IPS-NIHi11 (cell line): ENCODE measurements at places on chromosomes 12 and 14.

- DNase-seq = no peak
Observed at GRCh38 chr12:62931477-62931876, 3.5 kb downstream of the PPM1H start.

- DNase-seq = no peak
Observed at GRCh38 chr12:69642531-69642930, 31.8 kb upstream of the LRRC10 start.

DNA sequence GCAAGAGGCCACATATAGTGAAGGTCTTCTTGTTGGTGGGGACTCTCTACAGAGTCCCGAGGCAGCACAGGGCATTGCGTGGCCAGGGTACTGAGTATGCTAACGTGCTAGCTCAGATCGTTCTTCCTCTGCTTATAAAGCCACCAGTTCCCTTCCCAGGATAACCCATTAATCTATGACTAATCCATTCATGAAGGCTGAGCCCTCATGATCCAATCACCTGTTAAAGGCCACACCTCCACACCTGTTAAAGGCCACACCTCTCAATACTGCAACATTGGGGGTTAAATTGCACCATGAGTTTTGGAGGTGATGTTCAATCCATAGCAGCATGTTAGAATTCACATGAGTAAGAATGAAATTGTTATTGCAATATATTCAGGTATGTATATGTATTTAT lies 12.8 kb upstream of the YARS2 start:
- DNase-seq = no peak

GRCh38 chr14:101368629-101369028 lies 192.7 kb upstream of the DIO3 start:
- DNase-seq = no peak

DNA sequence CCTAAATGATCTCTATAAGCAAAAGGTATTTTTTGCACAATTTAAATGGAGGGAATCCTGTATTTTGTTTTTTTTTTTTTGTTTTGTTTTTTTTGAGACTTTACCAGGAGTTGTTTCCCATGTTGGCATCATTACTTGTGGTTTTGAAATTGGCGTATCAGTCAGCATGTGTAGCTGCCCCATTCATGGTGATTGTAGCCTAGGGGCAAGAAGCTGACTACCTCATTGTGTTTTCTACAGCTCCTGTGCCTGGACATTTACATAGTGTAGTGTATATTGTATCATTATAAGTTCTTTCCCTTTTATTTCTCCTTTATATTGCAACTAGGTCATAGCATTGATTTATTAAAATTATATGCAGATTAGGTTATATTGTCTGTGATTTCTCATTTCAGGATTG lies 24.5 kb downstream of the SAMD4A start:
- DNase-seq = no peak

DNA sequence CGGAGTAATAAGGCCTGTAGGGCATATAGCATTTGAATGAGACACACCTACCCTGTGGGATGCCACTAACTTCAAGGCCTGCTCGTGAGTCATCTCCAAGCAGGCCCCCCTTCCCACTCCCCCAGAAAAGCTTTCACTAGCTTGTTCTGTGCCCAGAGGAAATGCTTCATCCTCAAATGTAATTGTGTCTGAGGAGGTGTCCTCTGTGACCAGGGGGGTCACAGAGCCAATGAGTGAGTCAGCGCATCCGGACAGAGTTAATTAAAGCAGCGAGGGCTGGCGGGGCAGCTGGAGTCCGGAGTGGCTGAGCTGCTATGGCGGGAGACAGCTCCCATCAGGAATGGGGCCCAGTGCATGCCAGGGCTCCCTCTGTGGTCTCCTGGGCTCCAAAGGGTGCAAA lies 27.0 kb upstream of the ESRRB start:
- peak; percentile 31 for DNase-seq

GRCh38 chr12:57521525-57522010 lies 1.1 kb upstream of the MBD6 start:
- DNase-seq = no peak

DNA sequence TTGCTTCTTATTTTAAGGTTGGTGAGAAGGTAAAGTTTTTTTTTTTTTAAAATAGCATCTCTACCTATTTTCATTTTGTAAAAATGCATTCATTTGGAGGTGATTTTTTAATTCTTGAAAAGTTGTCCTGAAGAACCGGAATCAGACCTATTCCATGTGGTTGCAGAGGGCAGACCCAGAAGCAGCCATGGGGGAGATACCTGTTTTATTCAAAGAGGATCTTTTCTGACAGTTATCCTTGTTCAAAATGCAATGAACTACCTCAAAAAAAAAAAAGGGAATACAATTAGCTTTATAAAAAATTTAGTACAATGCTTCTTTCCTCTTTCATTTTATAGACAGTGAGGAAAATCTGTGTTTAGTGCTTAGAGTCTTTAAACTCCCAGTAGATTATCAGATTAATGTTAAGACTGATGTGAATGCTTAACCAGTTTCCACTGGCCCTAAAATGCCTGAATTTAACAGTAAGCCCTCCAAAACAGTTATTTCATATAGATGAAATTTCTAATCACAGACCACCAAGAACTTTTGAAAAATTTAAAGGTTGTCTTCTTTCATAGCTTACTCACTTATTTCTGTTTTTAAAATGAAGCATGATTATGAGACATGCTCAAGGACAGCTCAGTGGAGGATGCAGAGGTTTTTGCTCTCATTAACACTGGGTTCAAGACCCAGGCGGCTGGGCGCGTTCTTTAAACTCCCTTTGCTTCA lies 8.6 kb upstream of the NEMF start:
- no peak for DNase-seq

- no peak for DNase-seq
Observed at GRCh38 chr12:108649669-108650068, 16.0 kb upstream of the SELPLG start.

DNA sequence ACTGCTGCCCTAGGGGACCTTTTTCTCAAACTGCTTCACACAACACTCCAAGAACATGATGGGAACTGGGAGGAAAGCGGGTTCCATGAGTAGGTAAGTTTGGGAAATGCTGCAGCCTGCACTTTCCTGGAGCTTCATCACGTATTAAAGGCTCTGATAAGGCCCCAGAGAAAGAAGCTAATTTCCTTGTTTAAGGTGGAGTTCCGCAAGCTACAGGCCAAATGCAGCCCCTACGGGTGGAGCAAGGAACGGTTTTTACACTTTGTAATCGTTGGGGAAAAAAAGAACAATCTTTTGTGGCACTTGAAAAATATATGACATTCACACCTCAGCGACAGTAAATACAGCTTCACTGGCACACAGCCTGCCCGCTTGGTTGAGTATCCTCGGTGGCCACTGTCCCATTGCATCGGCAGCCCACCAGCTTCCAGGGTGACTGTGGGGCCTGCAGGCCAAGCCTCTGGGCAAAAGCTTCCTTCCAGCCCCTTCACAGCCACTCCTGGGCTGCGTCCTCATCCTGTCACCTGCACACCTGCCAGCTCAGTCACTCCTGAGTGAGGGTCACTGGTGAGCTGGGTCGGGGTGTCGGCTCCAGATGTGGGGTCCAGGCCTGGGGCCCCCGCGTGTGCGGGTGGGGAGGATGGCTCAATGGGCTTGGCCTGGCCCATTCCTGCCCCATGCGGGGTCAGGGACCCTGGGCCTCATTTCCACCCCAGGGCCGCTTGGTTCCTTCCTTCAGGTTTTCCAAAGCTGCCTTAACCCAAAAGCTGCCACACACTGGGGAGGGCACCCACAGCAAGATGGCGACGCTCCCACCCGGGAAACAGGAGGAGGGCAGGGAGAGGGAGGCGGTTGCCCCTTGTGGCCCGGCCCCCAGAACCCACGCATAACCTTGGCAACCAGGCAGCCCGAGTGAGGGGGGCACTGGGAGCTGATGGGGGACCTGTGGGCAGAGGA lies 2.4 kb downstream of the AMN start:
- no peak for DNase-seq

DNA sequence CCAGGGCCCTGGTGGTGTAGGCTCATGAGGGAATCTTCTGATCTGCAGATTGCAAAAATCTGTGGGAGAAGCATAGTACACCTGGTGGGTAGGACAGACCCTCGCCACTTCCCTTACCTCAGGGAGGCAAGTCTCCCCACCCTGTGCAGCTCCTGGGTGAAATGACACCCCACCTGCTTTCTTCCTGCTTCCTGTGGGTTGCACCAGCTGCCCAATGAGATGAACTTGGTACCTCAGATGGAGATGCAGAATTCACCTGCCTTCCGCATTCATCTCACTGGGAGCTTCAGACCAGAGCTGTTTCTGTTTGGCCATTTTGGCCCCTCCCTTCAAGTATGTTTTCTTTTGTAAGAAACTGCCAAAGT lies 4.7 kb downstream of the CLEC2D start:
- no peak for DNase-seq

GRCh38 chr12:100433701-100434100 lies 40.0 kb upstream of the NR1H4 start:
- no peak for DNase-seq

GRCh38 chr12:79769189-79769859 lies 78.6 kb upstream of the PAWR start:
- DNase-seq = no peak

- DNase-seq = no peak
Observed at GRCh38 chr14:73069585-73069984, 11.3 kb downstream of the RBM25 start.

GRCh38 chr12:32609966-32610365 lies 69.1 kb upstream of the DNM1L start:
- no peak for DNase-seq

- DNase-seq = no peak
Observed at GRCh38 chr12:106037524-106038298, 101.0 kb downstream of the NUAK1 start.

DNA sequence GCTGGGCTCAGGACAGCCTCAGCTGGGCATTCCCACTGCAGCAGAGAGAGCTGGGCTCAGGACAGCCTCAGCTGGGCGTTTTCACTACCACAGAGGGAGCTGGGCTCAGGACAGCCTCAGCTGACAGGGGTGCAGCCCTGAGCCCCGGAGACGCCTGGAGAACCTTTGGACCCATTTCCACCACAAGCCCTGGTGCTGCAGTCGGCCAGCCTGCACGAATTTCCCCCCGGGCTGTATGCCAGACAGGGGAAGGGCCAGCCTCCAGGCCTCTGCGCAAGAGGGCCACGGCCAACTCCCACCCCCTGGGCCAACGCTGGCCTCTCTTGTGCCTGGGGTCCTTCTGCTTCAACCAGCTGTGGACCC lies 2.6 kb upstream of the C14orf180 start:
- no peak for DNase-seq

GRCh38 chr12:101018540-101018939 lies 191.5 kb downstream of the SLC5A8 start:
- peak; percentile 30 for DNase-seq

DNA sequence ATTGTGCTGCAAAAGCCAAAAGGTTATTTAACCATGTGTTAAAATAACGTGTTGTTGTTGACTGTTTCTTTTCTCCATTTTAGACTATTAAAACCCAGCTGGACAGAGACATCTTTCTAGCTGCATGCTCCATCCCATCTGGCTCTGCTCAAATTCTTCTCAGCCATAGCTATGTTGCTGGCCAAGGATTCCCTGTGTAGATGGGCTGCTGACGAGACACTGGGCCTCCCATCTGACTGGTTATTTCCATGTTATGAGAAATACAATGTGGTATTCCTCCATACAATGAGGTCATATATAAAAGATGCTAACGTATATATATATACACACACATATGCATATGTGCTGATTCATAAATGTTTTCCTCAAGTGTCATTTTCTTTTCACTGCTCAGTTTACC lies 30.1 kb downstream of the MED13L start:
- DNase-seq = no peak

GRCh38 chr12:52637299-52637698 lies 14.7 kb downstream of the KRT2 start:
- DNase-seq = no peak

- DNase-seq = no peak
Observed at GRCh38 chr14:37669242-37669641, 73.8 kb downstream of the TTC6 start.

- DNase-seq = no peak
Observed at GRCh38 chr12:22164139-22164538, 118.1 kb downstream of the CMAS start.

DNA sequence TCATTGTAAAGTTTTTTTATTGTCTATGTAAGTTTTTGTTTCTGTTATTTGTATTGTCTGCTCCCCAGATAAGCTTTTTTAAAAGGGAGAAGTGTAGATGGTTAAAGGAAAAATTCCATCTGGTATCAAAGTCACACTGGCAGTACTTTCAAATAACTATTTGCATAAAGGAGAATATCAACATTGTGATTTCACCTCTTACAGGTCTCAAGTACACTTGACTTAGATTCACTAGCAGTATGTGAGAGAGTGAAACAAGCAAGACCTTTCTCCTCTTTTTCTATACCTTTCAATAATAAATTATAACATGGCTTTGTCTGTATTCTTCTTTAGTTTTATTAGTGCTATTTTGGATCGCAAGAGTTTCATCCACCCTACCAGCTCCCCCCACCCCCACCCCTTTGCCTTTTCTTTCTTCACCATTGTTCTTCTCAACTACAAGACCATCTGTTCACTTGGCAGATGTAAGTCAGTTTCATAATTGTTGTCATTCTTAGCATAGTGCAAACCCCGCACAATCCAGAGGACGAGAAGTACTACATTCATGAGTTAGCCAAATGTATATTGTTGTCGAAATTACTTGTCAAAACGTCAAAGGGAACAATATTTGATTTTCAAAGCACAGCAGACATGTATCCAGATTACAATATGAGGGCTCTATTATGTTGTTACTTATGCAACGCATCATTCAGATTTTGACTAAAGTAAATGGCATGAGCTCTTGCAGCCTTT lies 602.7 kb upstream of the FLRT2 start:
- DNase-seq = no peak

- no peak for DNase-seq
Observed at GRCh38 chr14:21382095-21382494, 1.7 kb downstream of the SUPT16H start.

DNA sequence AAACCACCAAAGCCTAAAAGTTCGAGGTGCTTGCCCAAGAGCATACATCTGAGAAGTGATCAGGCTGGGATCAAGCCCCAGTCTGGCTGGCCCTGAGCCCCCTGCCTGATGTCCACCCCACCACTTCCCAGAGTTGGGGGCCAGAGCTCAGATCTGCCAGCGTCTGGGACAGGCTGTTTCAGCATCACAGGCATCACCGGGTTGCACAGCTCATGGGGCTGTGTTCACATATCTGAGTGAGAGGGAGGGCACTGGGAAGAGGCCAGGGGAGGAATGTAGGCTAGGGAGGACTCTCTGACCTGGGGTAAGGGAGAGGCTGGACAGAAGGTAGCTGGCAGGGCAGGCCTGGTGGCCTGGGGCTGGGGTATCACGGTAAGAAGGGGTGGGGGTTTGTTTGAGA lies 6.0 kb downstream of the TGM1 start:
- no peak for DNase-seq

GRCh38 chr12:125081427-125081826 lies 16.2 kb downstream of the AACS start:
- no peak for DNase-seq
